ENCODE measurements at places on chromosomes 6 and 20.

DNA sequence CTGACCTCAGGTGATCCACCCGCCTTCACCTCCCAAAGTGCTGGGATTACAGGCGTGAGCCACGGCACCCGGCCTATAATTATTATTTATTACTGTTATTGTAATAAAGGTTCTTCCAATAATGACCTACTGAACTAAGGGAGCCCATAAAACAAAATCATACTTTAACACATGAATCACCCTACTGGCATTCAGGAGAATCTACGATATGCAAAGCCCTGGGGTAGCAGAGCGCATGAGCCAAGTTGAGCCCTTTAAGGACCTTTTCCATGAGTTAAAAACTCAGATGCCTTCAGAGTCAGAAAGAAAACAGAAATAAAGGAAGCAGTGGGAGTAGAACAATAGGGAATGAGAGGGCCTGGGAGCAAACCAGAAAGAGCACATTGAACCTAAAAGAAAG is 41.5 kb downstream of the SNRPB start:
- DNase-seq: no peak

GRCh38 chr6:125285936-125286335 is 15.8 kb downstream of the HDDC2 start:
- DNase-seq: no peak

GRCh38 chr6:155481215-155481614 is 25.6 kb upstream of the NOX3 start:
- no peak for DNase-seq

- DNase-seq: no peak
These were observed 19.4 kb upstream of the CCN5 start for GRCh38 chr20:44695674-44696300.

DNA sequence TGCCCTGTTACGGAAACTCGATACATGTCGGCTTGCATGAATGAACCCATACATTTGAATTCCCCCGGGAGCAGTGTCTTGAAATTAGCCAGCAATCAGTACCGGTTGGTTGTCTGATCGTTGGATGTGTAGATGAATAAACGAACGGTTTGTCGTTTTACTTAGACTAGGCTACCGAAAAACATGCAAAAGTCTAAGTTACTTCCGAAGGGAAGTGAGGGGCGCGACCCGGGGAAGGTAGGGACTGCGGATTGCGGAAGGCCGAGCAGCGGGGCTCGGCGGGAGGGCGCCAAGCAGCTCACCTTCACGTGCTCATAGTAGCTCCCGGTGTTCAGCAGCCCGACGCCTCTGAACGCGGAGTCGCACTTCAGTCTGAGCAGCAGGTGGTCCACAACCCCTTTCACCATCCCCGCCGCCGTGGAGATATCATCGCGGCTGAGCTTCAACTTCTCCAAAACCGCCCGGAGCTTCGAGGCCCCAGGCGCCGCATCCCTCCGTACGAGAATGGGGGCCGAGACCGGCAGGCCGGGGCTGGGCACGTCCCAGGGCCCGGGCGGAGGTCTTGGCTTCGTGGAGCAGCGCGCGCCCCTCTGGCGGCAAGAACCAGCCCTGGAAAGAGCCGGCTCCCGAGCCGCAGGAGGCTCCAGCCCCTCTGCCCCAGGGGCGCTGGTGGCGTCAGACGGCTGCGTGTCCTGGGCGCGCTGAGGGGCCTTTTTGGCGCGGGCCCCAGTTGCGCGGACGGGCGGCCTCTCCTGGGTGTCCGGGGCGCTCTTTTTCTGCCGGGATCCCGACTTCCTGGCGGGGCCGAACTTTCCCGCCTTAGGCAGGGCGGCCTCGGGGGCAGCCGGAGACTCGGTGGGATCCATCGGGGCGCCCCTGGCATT is 632 bp downstream of the CGAS start:
- DNase-seq: peak; percentile 47

- DNase-seq: no peak
These were observed 30.1 kb upstream of the SLC16A10 start for GRCh38 chr6:111057074-111057752.

DNA sequence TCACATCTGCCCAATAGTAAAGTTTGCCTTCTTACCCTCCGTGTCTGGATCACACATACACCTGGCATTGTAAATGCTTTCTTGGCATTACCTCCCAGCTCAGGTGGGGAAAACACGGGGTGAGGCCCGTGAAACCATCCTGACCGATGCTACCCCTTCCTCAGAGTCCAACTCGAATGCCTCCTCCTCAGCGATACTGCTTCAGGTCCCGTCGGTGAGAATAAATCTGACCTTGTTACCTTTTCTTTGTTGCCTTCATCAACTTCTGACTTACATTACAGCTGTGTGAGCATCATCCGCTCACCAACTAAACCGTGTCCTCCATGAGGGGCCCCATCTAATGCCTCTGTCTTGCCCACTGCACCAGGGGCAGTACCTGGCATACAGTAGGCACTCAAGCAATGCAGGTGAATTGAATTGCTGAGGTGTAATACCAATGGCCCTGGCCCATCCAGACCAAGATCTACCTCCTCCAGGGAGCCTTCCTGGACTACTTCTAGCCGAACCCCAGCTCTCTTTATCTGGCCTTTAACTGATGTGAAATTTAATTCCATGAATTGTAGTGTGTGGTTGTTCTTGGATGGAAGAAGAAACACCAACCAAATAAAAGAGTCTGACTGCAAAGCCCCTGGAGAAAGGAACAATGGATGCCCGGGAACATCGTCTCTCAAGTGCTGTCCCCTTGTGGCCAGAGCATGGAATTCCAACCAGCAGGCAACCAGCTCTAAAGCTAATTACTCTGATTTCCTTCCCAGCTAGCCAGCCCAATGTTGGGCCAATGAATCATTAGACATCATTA is 141.5 kb downstream of the ANKRD60 start:
- DNase-seq: peak; percentile 71

DNA sequence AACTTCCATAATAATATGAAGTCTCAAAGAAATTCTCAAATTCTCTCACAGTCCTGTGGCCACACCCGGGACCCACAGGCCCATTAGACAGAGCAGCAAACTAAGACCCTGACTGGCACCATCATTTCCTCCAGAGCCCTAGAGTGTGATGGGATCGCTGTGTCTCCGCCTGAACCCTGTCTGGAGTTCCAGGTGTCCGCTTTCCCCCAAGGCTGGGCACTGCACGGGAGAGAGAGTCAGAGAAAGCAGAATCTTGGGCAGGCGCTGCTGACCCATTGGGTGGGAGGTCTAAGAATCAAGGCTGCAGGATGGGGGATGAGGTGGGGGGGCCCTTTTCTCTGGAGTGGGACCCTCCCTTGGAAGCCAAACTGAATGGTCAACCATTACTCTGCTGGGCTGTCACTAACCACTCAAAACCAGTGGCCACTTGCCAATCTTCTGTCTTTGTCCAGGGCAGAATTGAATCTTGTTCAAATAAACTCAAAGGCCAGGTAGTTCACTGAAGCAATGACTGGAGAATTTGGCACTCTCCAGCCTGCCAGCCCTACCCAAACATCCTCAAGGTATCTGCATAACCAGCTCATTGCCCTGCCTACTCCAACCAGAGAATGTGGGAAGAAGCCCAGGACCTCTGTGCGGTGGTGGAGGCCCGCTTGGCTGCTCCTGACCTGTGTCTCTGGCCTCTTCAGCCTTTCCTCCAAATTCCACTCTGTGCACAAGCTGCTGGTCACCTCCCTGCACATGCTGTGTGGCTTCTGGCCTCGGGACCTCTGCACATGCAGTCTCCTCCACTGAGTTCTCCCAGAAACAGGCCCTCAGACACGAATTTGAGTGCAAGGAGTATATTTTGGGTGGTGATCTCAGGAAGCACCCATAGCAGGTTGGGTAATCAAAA is 141.1 kb downstream of the CEBPB start:
- DNase-seq: no peak

DNA sequence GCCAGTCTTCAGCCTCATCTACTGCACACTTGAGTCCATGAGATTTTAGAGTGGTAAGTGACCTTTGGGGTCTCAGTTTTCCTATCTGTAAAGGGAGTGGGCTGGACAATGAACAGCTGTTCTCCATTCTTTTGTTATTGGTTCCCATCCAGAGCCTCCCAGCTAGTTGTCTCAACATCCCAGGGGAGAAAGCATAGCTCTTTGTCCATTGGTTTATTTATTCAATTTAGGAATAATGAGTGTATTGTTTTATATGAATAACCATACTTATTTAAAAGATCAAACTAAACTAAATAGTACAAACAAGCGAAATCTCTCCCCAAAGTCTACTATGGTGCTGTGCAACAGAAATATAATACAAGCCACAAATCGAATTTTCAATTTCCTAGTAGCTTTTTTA is 13.7 kb downstream of the PIGT start:
- DNase-seq: no peak

GRCh38 chr20:62929051-62929538 is 2.8 kb upstream of the DIDO1 start:
- peak; percentile 81 for DNase-seq

DNA sequence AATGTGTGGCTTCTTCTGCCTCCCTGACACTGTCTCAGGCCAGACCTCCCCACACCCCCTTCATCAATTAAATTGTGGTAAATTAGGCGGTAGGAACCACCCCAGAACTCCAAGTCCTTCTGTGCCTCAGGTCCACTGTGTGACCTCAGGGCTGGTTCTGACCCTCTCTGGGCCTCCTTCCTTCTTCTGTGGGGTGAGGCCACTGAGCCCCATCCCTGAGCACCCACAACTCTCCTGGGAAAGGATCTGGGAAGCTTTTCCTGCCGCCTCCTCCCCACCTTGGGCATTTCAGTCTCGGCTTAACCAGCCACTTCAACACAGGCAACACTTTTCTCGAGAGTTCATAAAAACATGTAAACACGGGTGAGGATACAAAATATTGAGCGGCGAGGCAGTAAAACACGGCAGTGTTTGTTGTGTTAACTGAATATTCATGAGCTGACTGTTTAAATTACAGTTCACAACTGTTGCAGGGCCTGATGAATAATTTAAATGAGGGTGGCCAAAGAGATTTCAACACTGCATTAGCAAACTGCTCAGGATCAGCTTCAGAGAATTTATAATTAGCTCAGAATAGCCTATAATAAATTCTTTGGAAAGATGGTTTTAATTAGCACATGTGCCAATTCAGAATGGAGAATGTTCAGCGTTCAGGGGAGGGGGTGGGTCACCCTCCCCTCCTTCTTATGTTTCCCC is 112.1 kb downstream of the TOX2 start:
- DNase-seq: peak; percentile 32

DNA sequence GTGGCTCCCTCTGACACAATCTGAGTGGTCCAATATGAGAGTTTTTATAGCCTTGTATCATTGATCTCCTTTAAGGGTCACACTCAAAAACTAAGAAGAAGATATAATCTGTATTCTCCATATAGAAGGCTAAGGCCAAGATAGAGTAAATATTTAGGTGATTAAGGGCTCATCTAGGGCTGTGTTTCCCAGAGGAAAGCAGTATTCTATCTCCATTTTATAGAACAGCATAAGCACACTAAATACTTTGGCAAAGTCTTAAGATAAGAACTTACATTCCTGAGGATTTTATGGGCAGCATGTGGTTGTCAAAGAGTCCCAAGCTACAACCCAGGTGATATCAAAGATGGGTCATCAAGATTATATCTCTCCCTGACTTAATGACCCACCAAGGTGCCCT is 377.6 kb downstream of the KIF16B start:
- no peak for DNase-seq

GRCh38 chr6:111724039-111724438 is 118.4 kb upstream of the TRAF3IP2 start:
- no peak for DNase-seq

- DNase-seq: no peak
These were observed 366.4 kb downstream of the KIF16B start for GRCh38 chr20:16206817-16207216.

DNA sequence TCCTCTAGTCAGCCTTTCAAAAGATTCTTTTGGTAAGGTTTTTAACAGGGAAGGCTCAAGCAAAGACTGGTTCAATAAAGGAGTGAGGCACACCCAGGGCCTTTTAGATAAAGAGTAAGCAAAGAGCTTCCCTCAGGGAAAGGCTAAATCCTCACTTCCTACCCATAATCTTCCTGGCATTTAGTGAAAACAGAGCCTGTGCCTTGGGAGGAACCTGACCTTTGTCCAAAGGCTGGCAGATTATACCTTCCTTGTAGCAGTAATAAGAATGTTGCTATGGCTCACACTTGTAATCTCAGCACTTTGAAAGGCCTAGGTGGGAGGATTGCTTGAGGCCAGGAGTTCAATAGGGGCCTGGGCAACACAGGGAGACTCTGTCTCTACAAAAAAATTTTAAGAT is 280.1 kb upstream of the PLCB4 start:
- no peak for DNase-seq

DNA sequence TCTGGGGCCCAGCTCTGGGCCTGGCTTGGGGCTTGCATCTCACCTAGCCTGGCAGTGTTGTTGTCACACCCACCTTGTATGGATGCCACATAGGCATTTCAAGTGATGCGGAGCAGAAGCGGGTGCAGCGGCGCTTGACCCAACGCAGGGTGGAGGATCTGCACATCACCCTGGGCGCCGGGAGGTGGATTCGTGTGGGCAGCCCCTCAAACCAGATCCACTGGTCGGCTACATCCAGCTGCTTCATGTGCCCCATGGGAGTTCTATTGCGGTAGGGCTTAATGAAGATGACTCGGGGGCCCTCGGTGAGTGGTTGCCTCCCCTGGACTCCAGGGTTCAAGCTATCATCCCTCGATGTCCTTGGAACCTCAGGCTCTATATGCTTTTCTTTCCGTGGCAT is 3.2 kb downstream of the TP53TG5 start:
- no peak for DNase-seq

GRCh38 chr6:133436652-133437051 is 195.5 kb downstream of the EYA4 start:
- DNase-seq: no peak

- DNase-seq: no peak
These were observed 185.8 kb upstream of the RAB32 start for GRCh38 chr6:146357578-146358430.

DNA sequence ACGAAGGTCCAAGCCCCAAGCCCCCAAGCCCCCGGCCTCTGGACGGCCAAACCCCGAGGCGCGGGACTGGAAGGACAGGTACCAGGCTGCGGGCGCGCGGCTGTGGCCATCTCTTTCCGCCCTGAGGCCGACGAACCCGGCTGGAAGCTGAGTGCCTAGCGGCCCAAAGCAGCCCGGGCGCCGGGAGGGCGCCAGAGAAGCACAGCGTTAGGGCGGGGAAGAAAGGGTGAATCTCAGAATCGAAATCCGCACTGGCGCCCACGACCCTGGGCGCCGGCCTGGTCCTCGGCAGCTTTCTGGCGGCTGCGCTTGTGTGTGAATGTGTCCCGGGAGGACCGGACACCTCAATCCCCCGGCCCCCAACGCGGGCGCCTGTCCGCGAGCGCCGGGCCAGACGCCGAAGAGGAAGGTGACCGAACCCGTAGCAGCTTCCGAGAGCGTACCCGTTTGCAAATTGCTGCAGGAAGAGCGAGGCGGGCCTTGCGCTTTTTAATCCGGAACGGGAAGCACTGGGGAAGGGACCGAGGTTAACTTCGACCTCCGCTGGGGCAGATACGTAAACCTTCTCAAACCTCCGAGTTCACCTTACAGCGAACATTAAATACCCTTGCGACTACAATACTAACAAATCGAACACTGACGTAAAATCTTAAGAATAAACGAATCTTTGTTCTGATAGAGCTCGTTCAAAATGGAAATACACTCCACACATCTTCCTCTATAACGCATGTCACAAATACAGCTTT is 2.9 kb downstream of the NRN1 start:
- peak; percentile 79 for DNase-seq

GRCh38 chr6:56932910-56933477 is 21.9 kb upstream of the BEND6 start:
- no peak for DNase-seq
